ENCODE measurements at places on chromosomes 7 and 10.

DNA sequence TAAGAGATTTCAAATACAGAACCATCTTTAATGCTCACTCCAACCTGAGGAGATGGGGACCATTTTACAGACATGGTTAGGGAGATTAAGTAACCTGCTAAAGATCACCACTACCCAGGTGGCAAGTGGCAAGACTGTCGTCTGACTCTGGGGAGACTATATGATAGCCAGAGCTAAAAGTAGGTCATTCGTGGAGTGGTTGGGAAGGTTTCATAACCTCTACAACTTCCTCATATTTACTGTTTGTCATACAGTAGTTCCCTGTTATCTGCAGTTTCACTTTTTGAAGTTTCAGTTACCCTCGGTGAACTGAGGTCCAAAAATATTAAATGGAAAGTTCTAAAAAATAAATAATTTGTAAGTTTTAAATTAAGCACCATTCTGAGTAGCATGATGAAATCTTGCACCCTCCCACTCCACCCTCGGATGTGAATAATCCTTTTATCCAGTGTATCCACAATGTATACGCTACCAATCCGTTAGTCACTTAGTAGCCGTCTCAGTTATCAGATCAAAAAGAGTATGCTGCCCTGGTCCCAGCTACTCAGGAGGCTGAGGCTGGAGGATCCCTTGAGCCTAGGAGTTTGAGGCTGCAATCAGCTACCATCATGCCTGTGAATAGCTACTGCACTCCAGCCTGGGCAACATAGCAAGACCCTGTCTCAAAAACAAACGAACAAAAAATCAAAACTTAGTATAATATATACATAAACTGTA is 14.9 kb upstream of the LGI1 start:
- no peak for DNase-seq

DNA sequence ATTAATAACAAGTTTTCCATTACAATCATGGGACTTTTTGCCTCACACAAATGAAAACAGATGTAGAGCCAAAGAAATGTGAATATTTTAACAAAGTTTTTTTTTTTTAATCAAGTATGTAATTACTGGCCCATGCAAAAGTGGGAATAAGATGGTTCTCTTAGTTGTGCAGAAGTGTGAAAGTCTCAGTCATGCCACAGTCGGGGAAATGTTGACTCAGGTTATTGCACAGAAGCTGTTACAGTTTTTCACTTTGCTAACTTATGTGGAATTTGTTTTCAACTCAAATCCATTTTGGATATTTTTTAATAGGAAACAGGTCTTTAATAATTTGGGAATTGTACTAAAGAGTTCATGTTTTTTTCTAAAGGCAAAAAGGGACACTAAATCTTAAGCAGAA is 44.0 kb upstream of the CAV2 start:
- no peak for DNase-seq

- DNase-seq, result no peak
Observed at GRCh38 chr10:124422742-124423141, 4.0 kb upstream of the OAT start.

DNA sequence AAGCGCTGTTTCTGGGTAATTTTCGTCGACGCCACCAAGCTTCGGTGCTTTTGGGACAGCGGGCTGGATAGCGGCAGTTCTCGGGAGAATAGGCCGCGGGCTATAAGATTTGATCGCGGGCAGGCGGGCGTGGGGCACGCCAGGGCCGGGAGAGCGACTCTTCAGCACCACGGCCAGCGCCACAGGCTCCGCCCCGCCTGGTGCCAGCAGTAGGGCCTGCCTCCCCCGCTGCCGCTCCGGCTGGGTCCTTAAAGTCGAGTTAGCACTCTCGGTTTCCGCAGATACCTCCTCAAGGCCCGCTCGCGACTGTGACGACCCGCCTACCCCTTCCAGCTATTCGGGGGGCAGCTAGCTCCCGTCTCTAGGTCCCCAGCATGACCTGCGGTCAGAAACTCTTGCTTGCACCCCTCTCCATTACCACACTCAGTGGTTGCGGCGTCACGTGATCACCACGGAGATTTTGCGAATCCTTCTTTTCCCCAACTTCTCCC is 9.4 kb downstream of the NXPH1 start:
- no peak for DNase-seq

DNA sequence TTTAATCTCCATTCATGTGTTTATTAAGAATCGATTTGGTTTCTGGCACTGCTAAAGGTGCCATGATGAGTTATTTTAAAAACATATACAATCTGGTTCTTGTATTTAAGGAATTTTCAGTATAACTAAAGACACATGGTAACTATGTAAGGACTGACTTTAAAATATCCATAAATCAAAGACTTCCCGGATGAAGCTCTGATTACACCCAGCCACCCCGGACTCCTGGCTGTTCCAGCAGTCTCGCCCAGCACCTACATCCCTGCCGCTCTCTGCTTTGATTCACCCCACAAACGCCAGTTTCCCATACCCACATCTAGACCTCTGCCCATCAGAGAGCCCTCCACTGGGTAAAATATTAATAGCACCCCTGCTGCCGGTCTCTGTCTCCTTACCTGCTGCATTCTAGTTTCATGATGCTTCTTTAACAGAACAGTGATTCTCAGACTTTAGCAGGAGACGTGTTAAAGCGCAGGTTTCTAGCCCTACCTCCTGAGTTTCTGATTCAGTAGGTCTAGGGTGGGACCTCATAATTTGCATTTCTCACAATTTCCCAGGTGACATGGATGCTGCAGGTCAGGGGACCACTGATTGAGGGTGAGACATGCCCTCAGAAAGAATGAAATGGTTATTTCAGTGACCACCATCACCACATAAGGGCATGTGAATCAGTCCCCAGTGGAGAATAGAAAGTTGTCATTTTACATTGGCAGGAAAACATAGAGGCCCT is 185.7 kb downstream of the KIAA1217 start:
- DNase-seq, result no peak

- no peak for DNase-seq
Observed at GRCh38 chr10:105188737-105189462, 547.8 kb downstream of the SORCS3 start.

GRCh38 chr10:34845070-34845469 is 30.0 kb upstream of the PARD3 start:
- DNase-seq, result no peak

GRCh38 chr10:112344261-112344660 is 29.7 kb upstream of the ACSL5 start:
- DNase-seq, result no peak

- DNase-seq, result no peak
Observed at GRCh38 chr7:2956526-2957368, 86.9 kb downstream of the CARD11 start.

Data from LNCaP clone FGC (cell line).